Activated CD8-positive, alpha-beta T cell treated with anti-CD3 and anti-CD28 coated beads, Interleukin-2, amount 10 ng/mL, durations not matched to agents 7 days and 5 days (primary cell): ENCODE measurements at places on chromosomes 7 and 10. TPM values are rescaled to one million over a fixed set of nuclear protein-coding genes. Genes with fewer than 3 reads are reported as not detected.

Gene FEZF1
- not detected for total RNA-seq

DNA sequence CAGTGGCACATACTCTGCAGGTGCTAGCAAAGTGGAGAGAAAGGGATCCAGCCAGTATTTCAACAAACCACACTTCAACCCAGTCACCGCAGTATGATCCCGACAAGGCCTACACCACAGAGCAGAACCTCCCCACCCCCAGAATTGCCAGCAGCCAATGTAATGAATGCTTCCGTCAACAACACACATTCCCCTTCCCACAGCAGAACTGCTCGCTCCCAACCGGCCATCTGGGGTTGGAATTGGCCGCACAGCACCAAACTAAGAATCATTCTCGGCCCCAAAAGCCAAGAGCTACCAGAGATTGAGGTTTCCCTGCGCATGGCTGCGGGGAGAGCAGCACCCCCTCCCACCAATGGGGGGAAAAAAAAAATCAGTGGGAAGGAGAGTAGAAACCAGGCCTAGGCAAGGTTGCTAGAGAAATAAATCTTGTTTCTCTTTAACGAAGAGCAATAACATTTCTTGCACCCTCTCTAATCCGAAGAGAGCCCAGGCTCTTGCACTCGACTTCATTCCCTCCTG is 1.1 kb downstream of the WASL start:
- peak; percentile 47 for DNase-seq

- DNase-seq, result no peak
Observed at GRCh38 chr10:129896136-129896859, 67.8 kb downstream of the EBF3 start.

- DNase-seq, result no peak
Observed at GRCh38 chr10:113520261-113520660, 32.6 kb upstream of the HABP2 start.
